ENCODE measurements at places on chromosomes 7 and 10.

DNA sequence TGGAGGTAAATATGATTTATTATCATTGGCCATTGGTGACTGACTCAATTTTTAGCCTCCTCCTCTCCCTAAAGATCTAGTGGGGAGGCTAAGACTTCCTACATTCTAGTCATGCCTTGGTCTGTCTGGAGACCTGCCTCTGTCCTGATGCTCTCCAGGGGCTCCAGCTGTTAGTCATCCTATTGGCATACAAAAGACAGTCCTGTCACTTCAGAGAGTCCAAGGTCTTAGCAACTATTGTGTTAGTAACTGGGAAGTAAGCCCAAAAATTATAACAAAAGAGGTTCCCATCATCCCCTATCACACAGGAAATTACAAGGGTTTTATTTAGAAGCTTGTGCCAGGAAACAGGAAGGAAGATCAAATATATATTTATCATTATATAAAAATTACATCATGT lies 400.6 kb upstream of the VSTM2A start:
- no peak for DNase-seq

DNA sequence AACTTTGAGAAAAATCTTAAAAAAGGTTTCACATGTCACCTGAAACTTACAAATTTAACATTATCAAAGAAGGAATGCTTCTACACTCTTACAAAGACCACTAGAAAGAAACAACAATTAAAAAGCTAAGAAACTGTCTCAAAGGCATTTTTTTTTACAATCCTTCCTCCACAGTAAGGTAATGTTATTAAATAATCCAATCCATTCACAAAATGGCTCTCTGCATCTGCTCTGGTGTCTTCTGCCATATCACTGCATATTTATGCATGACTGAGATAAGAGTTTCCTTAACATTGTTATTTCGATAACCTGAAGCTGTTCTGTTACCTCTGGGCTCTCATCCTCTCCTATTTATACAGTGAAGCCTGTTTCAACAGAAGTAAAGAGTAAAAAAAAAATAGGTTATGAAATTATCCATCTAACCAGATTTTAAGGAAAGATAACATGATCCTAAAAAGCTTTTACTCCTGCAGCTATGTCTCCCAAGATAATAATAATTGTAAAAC lies 8.5 kb downstream of the HNRNPA2B1 start:
- no peak for DNase-seq

GRCh38 chr10:99412099-99412498 lies 18.3 kb downstream of the GOT1 start:
- no peak for DNase-seq

DNA sequence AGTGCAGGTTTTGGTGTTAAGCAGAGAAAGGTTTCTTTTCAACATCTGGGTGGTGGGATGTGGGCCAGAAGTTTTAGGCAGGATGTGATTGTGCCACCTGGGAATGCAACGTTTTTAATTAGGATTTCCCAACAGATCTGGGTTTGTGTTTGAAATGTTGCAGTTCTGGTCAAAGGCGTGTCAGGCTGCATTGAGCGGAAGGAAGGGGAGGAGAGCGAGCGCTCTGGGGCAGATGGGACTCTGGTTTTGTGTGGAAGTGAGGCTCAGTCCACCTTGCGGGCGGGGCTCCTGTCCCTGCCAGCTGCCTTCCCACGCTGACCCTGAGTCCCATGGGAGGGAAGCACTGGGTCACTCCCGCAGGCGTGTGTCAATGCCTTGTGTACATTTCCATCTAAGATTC lies 767.7 kb downstream of the KCNMA1 start:
- no peak for DNase-seq

DNA sequence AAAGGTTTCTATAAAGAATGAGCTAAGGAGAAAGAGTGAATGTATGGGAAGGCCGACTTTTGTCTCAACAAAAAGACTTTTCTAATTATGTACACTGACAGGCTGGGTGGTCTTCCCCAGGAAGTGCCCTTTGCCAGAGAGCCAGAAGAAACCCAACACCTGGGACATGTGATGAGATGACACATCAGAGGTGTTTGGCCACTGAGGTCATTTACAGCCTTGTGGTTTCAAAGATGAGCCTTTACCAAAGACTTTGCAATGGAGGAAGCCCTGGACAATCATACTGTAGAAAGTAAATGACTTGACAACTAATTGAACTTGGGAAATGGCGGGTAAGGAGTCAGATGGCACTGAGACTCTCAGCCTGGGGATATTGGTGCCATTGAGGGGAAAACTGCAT lies 3.4 kb upstream of the NRG3 start:
- DNase-seq, result no peak

GRCh38 chr10:74437822-74438221 lies 286.8 kb downstream of the ADK start:
- no peak for DNase-seq

DNA sequence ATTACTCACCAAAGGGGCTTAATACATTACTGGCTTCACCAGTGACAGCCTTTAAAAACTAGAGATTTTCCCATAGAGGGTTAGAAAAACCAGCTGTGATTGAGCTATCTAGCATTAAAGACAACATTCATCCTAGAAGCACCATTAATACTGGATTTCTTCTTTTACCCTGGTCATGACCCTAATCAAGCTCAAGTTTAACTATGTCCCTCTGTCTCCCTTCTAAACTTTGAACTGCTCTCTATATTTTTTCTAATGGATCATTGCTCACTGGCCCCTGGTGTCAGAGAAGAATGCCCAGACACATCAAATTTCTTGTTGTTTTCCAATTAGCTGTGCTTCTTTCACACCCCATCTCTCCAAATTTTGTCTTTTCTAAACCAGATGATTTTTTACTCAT lies 1101.3 kb downstream of the XPNPEP1 start:
- no peak for DNase-seq

DNA sequence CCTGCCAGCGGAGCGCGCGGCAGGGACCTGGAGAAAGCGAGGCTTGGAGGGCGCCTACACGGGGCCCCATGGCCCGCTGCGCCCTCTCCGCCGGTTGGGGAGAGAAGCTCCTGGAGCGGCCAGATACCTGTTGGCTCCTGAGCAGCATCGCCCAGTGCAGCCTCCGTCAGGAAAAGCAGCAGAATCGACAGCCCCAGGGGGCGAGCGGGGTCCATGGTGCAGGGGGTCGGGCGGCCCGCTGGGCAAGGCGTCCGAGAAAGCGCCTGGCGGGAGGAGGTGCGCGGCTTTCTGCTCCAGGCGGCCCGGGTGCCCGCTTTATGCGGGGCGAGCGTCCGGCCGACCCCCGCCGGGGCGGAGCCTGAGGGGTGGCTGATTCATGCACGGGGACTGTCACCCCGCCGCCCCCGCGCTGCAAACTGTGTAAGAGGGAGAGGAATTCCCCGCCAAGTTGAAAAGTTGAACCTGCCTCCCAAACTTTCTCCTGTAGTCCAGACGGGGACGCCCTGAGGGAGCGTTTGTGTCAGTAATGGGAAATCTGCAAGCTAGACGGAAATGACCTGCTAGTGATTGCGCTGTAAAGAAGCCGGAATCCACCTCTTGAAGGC lies at the start of gene TFPI2:
Gene TFPI2 (minus strand): TSS at position 290 of the 605 bp plus-strand sequence. CDS start 75 bp downstream, at position 215.
- DNase-seq, result no peak

DNA sequence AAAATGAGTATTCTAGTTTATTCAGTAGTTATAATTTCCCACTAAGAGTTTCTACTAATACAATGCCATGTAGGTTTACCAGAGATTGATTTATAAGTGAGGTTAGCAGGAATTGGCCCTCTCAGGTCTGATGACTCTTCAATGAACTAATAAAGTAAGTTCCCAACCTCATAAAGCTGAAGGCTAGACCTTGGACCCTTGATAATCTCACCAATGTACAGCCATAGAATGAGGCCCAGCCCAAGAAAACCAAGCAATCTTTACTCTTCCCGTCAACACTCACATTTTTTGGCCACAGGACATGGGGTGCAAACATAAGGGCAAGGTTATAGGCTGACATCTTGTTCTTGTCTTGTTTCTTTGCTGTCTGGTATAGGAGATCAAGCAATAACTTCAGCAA lies 33.3 kb downstream of the ARHGAP19 start:
- DNase-seq, result no peak

- peak; percentile 67 for DNase-seq
Observed at GRCh38 chr7:50266635-50267386, 37.7 kb upstream of the IKZF1 start.

- DNase-seq, result no peak
Observed at GRCh38 chr7:120944826-120945562, 5.6 kb upstream of the ING3 start.

DNA sequence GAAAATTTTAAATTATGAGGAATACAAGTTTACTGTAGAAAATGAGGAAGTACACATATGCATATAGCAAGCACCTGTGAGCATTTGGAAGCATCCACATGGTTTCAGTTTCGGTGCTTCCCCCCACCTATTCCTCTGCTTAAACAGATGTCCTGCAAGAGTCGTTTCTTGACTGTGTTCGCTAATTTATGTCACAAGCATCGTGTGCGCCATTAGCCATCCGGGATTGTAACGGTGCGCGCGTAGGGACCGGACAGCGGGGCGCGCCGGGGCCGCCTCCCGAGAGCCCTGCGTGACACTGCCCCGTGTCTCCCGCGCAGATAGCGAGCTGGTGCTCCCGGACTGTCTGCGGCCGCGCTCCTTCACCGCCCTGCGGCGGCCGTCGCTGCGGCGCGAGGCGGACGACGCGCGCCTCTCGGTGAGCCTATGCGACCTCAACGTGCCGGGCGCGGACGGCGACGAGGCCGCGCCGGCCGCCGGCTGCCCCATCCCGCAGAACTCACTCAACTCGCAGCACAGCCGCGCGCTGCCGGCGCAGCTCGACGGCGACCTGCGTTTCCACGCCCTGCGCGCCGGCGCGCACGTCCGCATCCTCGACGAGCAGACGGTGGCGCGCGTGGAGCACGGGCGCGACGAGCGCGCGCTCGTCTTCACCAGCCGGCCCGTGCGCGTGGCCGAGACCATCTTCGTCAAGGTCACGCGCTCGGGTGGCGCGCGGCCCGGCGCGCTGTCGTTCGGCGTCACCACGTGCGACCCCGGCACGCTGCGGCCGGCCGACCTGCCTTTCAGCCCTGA lies 90.9 kb downstream of the NEURL1 start:
- DNase-seq, result peak; percentile 43

GRCh38 chr7:27782849-27783248 lies 42.9 kb downstream of the TAX1BP1 start:
- no peak for DNase-seq

GRCh38 chr7:2936891-2937580 lies 92.9 kb upstream of the GNA12 start:
- DNase-seq, result no peak

DNA sequence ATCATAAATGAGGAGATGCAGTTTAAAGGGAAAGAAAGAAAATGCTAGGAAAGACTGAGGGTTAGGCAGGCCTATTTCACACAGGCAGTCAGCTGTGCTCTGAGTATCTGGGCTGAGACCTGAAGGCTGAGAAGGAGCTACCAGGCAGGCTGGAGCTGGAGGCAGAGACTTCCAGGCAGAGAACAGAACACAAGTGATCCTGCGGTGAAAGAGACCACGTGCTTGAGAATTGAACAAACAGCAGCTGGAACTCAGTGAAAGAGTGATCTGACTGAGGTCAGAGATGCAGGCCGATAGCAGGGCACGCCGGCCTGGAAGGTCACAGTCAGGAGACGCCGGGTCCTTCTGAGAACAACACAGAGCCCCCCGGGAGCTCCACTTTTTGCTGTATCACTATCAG lies 147.8 kb downstream of the ADAM12 start:
- DNase-seq, result no peak
